ENCODE measurements at places on chromosomes 16 and 17.

DNA sequence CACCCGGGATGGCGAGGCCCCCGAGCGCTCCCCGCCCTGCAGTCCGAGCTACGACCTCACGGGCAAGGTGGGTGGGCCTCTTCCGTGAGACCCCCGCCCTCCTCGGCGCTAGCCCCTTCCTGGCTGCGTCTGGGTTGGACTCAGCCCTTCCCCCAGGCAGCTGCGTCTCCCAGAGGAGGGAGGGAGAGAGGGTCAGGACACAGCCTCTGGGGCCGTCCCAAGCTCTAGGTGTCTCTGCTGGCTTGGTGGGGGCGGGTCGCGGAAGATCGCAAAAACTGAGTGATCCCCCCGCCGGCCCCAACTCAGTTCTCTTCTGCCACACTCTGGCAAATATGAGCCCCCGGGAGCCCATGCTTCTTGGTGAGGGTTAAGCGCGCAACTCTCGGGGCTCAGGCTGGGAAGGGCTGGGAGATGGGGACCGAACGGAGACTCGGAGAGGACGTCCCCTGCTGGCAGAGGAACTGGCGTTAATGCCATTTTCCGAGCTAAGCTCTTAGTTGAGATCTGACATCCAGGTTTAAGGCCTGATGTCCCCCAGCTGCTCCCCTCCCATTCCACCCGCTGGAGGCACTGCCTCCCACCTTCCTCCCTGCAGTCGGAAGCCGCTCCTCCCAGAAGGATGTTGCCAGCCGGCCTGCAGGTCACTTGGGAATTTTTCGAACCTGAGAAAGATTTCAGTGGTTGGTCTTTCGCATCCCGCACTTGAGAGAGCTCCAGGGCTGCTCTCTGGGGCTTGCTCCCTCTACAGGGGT, 419 bp downstream of the RAB37 start:
- peak; percentile 55 for DNase-seq

GRCh38 chr16:79871906-79872305, 271.4 kb upstream of the MAF start:
- no peak for DNase-seq

DNA sequence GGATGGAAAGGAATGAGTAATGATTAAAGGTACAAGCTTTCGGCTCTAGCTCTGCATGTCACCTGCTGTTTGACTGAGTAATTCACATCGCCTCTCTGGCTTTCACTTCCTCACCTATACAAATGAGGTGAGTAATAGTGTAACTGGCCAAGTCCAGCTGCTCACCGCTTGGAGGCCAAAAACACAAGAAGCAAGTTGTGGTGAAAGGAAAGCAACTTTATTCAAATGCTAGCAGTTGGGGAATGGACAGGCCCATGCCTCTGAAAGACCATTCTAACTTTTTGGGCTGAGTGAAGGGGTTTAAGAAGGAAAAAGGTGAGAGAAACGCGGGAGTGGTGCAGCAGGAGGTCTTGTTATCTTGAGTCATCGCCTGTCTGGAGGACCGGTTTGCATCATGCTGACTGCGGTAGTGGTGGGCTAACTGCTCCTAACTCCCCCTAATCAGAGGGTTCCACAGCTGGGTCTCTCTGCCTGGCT, 45.7 kb upstream of the CSNK2A2 start:
- DNase-seq, result peak; percentile 37

DNA sequence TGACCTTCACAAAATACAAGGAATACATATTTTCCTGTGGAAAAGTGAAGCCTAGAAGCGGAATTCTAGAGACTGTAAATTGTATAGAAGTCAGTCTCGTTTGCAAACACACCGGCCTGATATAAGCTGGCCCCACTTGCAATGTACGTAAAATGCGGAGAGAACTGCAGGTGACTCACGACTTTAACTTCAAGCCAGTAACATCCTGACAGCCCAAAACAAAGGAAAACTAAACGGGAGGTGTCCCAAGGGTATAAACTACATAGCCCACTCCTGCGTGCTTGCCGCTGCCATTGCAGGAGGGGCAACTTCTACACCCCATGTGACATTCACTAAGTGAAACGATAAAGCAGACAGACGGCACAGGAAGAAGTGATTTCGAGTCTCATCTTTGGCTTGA, 101.6 kb downstream of the CYTH1 start:
- DNase-seq, result peak; percentile 53

GRCh38 chr17:63309021-63309420, 137.1 kb downstream of the CYB561 start:
- no peak for DNase-seq

- peak; percentile 61 for DNase-seq
Observed at GRCh38 chr16:85055493-85056210, 28.1 kb downstream of the KIAA0513 start.

- DNase-seq, result no peak
Observed at GRCh38 chr17:34354637-34355036, 1.6 kb upstream of the CCL13 start.

DNA sequence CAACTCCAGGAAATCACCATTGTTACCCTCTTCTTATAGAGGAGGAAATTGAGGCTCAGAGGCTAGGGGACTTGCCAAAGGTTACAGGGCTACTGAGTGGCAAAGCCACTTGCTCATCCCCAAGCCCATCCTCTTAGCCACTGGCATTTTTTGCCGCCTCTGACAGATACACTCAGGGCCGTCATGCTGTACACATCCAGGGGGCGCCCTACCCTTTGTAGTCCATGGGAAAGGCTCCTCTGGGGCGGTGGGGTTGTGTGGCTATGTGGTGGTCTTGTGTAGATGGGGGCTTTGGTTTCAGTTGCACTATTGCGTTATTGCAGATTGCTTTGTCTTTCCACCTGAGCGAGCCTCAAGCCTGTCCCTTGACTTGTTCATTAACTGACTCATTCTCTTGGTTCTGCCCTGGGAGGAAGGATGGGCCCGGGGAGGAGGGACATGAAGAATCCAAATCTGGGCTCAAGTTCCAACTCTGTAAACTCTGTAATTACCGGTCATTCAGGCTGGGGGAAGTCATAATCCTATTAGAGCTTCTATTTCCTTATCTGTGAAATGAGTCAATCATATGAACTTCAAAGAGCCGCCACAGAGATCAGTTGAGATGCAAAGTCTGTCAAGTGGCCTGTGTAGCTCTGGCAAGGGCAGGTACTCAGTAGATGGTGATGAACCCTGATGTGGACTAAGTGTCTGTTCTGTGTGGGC, 2.8 kb downstream of the NOS2 start:
- DNase-seq, result no peak
